Uterus (tissue), 4 donors: ENCODE measurements at places on chromosomes 1 and 21. TPM values are rescaled to one million over a fixed set of nuclear protein-coding genes. Genes with fewer than 3 reads are reported as not detected.

TSACC gene
- total RNA-seq: not detected

LCE1A gene
- total RNA-seq: not detected

MYCL gene
- total RNA-seq: 3.6 TPM

HSD3B1 gene
- not detected for total RNA-seq

E2F2 gene
- 0.12 TPM for total RNA-seq

GRCh38 chr1:46187106-46187869 is 10.9 kb downstream of the POMGNT1 start:
- DNase-seq: no peak
- no peaks in the 10 kb centered on the region for H3K27me3 ChIP-seq
- no peak overlapping the region for H3K4me3 ChIP-seq
- no peaks in the 10 kb centered on the region for H3K36me3 ChIP-seq
- no peaks in the 10 kb centered on the region for H3K4me1 ChIP-seq
- no peak overlapping the region for H3K27ac ChIP-seq

DNA sequence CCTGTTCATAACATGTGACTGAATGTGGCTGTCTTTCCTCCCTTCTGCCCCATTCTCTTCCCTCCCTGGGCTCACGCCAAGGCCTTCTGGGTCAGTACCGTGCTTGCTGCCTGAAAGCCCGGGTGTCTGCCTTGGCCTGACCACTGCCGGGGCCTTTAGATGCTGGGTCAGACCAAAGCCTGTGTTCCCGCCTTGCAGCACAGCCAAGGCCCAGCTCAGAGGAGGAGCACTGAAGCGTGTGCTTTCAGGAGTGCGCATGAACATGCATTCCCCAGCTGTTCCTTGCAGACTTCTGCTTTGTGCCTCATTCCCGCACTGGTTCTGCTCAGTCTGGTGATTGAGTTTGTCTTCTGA is 27.0 kb upstream of the SARS1 start:
- H3K27ac ChIP-seq: peak overlapping the region; percentile 57
- H3K4me1 ChIP-seq: no peaks in the 10 kb centered on the region
- no peaks in the 10 kb centered on the region for H3K27me3 ChIP-seq
- DNase-seq: peak; percentile 45

GRCh38 chr1:41259221-41259620 is 17.1 kb upstream of the SCMH1 start:
- no peaks in the 10 kb centered on the region for H3K36me3 ChIP-seq
- no peak overlapping the region for H3K27ac ChIP-seq
- no peaks in the 10 kb centered on the region for H3K27me3 ChIP-seq
- no peak for DNase-seq

DNA sequence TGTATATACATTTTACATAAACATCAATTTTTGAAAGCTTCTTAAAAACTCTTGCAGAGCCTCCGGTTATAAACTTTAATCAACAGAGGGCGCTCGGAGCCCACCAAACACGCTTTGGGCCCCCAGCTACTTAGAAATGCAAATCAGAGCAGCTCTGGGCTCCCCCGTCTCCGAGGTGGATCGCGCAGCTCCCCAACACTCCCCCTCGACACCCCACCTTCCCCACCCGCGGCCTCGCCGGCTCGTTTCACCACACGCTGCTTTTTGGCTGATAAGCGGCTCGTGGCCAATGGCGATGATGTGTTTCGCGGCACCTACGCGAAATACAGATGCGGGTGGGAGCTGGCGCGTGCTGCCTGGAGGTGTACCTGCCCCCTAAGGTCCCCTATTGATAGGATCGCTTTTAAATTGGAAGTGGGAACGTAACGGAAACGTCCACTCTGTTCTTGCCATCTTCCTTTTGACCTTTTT is 1.7 kb upstream of the KIF26B start:
- peak overlapping the region; percentile 41 for H3K4me3 ChIP-seq
- no peak overlapping the region for H3K27ac ChIP-seq
- no peaks in the 10 kb centered on the region for H3K4me1 ChIP-seq
- peaks cover 6% of the 10 kb centered on the region for H3K27me3 ChIP-seq
- H3K36me3 ChIP-seq: no peaks in the 10 kb centered on the region

DNA sequence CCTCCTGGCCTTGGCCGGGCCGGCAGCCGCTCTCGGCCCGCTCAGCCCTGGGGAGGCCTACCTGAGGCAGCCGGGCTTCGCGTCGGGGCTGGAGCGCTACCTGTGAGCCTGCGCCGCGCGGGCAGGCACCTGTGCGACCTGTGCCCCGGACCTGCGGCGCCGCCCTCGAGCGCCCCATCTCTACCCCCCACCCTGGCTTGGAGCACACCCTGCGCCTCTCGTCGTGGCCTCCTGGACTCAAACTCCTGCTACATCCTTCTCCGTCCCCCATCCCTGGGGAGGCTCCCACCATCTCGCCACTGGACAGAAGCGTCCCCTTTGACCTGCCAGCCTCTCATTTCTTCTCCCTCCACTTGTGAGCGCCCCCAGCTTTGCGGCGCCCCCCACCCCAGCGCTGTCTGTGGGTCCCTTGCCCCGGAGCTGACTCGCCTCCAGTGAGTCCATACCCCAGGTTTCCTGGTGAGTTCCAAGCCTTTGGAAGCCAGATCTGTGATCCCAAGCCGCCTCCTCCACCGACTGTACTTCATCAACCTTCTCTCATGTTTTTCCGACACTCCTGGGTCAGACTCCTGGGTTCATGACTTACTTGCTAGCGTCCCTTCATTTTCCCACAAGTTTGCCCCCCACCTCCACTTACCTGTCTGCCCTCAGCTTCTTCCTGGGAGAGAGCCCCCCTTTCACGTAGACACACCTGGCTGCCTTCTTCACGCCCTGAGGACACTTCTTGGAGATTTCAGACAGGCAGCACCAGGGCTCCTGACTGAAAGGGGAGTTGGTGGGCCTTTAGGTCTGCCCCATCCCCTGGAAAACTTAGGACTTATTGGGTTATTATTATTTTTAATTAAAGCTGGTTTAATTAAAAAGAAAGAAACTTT is 1.3 kb downstream of the FOXE3 start:
- H3K4me3 ChIP-seq: no peak overlapping the region
- no peak for DNase-seq
- H3K27ac ChIP-seq: no peak overlapping the region
- no peaks in the 10 kb centered on the region for H3K4me1 ChIP-seq
- no peaks in the 10 kb centered on the region for H3K27me3 ChIP-seq

- H3K36me3 ChIP-seq: no peaks in the 10 kb centered on the region
- H3K4me3 ChIP-seq: no peak overlapping the region
These were observed 71.2 kb upstream of the ZC3H12A start for GRCh38 chr1:37403166-37403565.
